ENCODE measurements at places on chromosomes 5 and 9. TPM values are rescaled to one million over a fixed set of nuclear protein-coding genes. Genes with fewer than 3 reads are reported as not detected.

FYB1 gene
- polyA plus RNA-seq, result 1.1 TPM

TMEM174 gene
- polyA plus RNA-seq, result not detected

DNA sequence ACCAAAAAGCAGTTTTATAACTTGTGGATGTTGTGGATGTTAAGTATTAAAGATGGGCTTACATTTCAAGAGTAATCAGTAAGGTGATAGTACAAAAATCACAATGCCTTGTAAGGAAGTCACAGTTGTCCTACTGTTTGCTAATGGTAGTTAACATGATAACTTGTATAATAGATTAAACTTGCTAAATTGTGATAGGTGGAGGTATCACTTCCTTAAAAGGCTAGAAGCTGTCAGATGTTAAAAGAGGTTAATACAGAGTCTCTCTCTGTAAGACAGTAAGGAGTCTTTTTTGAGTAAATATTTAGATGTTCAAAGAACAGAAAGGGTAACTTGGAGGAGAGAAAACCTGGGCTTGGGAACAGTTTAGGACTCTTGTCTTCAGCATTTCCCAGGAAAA is 14.2 kb upstream of the MACIR start:
- no peak for DNase-seq

DNA sequence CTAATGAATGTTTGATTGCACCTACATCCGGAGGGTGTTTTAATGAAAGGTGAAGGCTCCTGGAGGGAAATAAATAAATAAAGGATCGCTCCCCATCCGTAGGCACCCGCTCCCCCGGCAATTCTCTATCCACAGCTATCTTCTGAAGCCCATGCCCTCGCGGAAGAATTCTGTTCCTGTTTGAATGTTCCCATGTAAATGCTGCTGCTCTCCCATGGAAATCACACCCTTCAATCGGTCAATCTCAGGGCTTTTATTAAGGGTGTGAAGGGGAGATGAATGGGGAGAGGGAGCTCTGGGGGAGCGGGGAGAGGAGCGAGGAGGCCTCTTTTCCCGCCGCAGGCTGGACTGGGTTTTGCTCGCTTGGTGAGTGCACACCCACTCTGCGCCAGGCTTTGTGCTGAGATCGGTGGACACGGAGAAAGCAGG is 21.1 kb upstream of the ARAP3 start:
- no peak for DNase-seq

GRCh38 chr9:32502464-32502863 is 23.5 kb downstream of the RIGI start:
- DNase-seq, result no peak

DNA sequence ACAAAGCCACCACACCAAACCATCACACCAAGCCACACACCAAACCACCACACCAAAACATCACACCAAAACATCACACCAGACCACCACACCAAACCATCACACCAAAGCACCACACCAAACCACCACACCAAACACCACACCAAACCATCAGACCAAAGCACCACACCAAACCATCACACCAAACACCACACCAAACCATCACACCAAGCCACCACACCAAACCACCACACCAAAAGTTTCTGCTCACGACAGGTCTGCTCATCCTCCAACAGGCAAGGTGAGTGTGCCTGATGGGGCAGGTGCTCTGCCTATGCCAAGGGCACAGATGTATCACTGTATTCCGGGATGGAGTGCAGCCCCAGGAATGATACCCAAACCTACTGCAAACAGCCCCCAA is 87.9 kb upstream of the FSTL4 start:
- no peak for DNase-seq

DNA sequence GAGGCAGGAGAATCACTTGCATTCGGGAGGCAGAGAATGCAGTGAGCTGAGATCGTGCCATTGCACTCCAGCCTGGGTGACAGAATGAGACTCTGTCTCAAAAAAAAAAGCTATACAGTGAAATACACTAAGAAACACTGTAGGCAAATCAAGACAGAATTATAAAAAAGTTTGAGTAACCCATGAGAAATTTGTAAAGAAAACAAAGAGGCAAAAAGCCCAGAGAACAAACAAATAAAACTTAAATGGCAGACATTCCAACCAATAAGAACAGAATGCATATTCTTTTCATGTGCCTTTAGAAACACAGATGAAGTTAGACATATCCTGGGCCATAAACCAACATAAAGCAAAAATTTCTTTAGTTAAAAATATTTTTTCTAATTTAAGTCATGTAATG is 30.6 kb downstream of the ZNF169 start:
- no peak for DNase-seq

DNA sequence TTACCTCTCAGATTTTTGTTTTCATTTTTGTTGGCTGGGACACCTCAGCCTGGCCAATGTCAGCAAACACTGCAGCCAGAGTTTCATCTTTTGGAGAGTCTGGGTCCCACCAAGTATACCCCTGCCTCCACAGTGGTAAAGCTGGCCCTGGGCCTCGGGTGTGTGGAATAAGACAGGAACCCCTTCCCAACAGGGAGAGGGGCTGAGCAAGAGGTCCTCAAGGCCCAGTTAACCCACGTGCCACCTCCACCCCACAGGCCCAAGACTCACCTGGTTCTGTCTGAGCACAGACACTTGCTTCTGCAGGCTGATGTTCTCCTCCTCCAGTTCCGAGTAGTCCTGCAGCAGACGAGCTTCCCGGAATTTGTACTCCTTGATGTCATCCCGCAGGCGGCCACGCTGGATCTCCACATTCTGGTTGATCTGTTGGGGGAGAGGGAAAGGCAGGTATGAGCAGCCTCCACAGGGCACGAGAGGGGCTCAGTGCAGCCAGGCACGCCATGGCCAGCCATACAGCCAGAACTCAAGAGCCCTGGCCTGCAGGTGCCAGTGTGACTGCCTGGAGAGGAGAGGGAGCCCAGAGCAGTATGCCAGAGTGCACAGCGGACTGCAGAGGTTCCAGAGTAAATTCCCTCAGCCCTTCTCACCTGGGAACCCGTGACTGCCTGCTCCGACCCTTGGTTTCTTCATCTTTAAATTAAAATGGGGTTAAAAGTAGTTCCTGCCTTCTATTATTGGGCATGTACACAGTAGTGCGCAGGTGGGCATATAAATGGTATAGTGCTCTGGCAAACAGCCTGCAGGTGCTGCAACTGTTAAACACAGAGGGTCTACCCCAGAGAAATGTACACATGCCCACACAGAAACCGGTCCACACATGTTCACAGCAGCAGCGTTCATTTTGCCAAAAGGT is 42.0 kb downstream of the BICD2 start:
- DNase-seq, result no peak

PPP3R2 gene
- not detected for polyA plus RNA-seq

DNA sequence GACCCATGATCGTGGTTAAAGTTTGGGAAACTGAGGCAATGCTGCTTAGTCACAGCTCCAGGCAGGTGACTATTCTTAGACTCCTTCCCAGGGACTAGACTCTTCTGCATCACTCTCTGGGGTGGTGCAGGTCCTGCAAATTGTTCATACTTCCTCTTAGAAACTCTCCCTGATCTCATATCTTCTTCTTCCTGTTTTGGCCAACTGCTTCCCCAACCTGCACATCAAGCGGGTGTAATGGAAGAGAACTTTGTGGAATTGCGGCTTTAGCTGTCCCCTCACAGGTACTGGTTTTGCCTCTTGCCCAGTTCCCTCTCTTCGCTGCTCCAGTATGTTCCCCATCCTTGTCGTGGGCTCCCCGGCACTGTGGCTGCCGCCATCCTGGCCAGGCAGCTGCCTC is 111.5 kb upstream of the CTSL start:
- DNase-seq, result no peak

GRCh38 chr9:89427621-89428221 is 70.2 kb downstream of the SEMA4D start:
- DNase-seq, result no peak

DNA sequence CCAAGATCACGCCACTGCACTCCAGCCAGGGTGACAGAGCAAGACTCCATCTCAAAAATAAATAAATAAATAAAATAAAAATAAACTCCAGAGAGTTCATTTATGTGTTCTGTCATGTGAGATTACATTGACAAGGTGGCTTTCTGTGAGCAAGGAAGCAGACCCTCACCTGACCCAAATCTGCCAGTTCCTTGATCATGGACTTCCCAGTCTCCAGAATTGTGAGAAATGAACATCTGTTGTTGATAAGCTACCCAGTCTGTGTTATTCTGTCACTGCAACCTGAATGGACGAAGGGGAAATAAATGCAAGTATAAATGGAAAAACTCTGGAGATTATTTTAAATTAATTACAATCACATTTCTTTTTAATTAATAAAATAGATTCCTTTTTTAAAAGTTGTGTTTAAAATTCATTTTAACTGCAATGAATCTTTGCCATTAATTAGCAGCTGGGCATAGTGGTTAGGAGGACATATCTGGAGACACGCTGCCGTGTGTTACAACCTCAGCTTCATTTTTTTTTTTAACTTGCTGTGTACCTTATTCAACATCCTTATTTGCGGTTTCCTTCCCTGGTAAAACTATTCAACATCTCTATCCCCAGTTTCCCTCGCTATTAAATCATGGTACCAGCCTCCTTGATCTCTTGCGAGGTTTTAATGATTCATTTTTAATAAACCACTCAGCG is 376.4 kb downstream of the CHSY3 start:
- DNase-seq, result no peak

TLE1 gene
- polyA plus RNA-seq, result 117 TPM

DNA sequence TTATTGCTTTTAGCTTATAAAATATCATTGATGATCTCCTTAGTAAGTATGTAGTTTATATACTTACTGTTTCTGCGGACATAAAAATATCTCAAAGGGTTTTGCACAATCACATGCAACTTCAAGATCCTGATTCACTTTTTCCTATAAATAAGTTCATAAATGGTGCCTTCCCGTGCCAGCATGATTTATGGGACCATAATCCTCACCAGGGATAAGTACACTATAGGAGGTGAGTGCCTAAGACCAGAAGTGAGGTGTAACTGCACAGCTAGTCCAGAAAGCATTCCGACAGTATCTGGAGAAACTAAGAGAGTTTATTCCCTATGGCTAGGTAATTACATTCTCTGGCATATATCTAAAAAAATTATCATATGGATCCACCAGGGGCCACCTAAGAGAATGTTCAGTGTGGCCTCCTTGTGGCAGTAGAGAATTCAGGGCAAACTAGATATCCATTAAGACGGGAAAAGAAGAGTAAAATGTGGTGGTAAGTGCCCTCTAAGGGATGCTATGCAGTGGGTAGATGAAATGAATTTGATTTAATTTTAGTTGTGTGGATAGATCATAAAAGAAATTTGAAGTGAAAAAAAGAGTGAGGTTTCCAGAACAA is 402.5 kb upstream of the SLC24A2 start:
- peak; percentile 32 for DNase-seq

DNA sequence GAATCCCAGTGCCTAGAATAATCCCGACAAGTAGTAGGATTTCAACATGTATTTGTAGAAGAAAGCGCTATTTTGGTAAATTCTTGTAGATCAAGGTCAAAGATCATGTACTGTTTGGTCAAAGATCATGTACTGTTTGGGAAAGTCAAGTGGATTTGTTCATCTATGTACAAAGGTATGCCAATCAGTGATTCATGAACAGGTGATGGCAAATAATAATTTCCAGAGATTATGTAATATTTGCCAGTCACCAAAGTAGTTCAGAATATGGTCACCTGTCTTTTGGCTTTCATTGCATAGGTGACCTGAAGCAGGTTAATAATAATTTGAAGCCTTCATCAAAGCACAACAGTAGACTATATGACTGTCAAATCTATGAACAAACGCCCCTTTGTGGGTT is 398.2 kb downstream of the EFNA5 start:
- DNase-seq, result no peak

ITK gene
- polyA plus RNA-seq, result 0.18 TPM

FBP1 gene
- 65.3 TPM for polyA plus RNA-seq

- no peak for DNase-seq
These were observed 39.8 kb downstream of the HMCN2 start for GRCh38 chr9:130305381-130305780.

GRCh38 chr5:173765029-173765644 is 123.0 kb upstream of the CPEB4 start:
- no peak for DNase-seq
